Left ventricle myocardium superior (tissue), 1 donor: ENCODE measurements at places on chromosomes 16 and 17.
A peak's percentile ranks its signal among the peaks of the same experiment; 100 is the strongest.

GRCh38 chr17:29918922-29919856 is 10.8 kb downstream of the SSH2 start:
- DNase-seq, result no peak

- peak; percentile 76 for DNase-seq
Measured at GRCh38 chr16:68064791-68065365, 20.3 kb upstream of the NFATC3 start.

DNA sequence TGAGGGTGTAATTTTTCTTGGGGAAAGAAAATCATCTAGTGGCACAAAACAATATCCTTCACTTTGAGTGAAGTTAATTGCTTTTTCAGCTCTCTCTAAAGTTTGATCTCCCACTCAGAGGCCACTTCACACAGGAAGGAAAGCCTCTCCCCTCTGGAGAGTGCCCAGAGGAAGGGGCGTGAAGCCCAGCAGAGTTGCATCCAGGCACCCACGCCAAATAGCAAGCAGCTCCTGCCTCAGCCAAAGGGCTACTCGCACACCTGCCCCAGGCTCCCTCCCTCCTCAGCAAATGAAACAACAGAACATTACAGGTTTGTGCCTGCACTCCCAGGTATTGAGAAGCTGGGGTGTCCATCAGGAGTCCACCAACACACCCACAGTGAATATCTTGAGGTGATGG is 183.0 kb upstream of the RPL38 start:
- no peak for DNase-seq

DNA sequence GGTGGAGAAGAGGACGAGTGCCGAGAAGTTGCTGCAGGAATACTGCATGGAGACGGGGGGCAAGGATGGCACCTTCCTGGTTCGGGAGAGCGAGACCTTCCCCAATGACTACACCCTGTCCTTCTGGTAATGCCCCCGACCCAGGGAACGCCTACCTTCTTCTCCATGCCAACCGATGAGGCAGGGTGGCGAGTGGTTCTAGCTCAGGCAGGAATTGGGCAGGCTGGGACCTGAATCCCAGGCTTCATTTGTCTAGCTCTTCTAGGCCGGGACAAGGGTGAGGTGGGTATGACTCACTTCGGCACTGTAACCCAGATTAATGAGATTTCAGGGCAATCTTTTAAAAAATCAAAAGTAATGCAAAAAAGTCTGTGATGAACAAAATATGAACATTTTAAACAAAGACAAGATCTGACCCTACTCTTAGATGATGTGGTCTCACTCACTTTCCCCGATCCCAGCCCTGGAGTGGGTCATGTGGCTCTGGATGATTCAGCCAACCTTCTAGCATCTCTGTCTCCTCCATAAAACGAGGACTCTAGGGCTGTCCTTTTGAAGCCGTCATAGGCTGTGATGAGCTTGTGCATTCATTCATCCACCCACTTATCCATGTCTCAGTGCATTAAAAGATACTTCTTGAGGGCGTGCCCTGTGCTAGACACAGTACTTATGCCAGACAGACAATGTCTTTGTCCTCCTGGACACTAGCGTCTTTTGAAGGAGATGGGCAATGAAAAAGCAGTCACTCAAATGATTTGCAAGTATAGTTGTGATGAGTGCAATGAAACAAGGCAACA is 102.6 kb downstream of the SDR42E1 start:
- DNase-seq, result no peak

DNA sequence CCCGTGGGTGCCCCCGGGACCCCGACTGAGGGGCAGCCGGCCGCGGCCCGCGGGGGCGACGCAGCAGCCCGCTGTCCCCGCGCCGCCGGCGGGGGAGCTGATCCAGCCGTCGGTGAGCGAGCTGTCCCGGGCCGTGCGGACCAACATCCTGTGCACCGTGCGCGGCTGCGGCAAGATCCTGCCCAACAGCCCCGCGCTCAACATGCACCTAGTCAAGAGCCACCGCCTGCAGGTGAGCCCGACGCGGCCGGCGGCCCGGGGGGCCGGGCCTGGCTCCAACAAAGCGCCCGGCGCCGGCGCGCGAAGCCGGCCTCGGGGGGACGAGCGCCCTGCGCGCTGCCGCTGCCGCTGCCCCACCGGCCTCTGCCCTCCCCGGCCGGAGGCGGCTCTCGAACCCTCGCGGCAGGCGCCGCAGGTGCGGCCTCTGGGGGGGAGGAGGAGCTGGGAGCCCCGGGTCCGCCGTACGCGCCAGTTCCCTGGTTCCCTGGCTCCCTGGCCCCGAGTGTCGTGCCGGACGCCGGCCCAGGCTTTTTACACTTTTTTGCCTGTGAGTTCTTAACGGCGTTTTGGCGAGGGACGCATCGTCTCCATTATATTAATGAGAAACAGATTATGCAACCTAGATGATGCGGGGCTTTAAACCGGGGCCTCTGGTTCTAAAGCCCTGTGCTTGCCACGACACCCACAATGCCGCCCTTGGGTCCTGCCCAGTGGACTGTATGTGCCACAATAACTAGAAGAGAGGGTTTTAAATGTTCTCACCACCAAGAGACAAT is 521 bp downstream of the ATMIN start:
- peak; percentile 54 for DNase-seq

DNA sequence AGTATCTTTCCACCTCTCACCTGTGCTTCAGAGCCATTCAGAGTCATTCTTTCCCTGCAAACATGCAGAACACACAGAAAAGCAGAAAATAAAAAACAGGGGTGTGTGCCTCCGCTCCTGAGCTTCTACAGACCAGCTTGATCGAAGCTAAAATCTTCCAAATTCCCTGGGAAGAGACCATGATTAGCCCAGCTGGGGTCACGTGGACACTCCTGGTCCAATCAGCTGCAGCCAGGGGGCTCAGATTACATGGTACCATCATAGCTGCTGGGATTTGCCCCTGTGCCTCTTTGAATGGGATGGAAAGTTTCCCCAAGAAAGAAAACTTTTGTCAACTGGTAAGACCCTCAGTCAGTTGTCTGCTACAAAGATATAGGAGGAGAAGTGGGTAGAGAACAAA is 159.9 kb downstream of the TMEM114 start:
- no peak for DNase-seq

DNA sequence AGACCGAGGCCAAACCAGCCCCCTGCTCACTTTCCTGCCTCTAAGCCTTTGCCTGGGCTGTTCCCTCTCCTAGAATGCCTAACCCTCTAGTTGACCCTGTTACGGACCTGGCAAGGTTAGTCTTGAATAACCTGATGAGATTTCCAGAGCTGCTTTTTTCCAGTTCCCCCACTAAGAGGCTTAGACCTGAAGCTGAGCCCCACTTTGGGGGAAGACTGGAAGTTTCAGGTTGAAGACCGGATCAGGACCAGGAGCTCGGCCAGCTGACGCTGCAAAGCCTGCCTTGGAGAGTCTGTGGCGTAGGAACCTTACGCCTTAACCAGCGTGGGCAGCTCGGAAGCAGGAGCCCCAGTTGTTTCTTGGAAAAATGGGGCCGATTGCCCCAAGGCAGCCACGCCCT is 129.8 kb downstream of the OR1D5 start:
- DNase-seq, result no peak

GRCh38 chr17:81520021-81520901 is 7.7 kb upstream of the ACTG1 start:
- DNase-seq, result peak; percentile 23

DNA sequence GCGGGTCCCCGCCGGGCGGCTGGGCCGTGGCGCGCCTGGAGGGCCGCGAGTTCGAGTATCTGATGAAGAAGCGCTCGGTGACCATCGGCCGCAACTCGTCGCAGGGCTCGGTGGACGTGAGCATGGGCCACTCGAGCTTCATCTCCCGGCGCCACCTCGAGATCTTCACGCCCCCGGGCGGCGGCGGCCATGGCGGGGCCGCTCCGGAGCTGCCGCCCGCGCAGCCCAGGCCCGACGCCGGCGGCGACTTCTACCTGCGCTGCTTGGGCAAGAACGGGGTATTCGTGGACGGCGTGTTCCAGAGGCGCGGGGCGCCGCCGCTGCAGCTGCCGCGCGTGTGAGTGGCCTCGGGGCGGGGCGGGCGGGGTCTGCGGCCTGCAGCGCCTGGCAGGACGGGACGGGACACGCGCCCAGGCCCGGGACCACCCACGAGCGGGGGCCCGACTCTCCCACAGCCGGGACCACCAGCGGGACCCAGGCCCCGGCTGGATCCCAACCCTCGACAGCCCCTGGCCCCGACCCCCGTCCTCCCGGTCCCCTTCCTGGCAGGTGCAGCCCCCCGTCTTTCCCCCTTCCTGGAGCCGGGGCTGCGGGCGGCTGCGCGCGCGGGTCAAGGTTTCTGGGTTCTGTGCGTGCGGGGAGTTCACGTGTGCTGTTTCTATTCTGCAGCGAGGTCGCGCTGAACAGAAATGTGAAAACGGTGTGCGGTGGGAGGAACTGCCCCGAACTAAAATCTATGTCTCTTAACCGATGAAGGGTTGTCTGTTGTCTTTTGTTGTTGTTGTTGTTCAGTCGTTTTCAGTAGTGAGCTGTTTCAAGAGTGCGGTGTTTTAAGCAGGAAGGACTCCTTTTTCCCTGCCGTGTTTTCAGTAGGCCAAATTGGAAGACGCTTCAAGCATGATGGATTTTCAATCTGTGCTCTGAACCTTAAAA is 705 bp downstream of the FOXK2 start:
- DNase-seq, result peak; percentile 49

GRCh38 chr17:69451416-69452394 is 37.2 kb downstream of the MAP2K6 start:
- no peak for DNase-seq

DNA sequence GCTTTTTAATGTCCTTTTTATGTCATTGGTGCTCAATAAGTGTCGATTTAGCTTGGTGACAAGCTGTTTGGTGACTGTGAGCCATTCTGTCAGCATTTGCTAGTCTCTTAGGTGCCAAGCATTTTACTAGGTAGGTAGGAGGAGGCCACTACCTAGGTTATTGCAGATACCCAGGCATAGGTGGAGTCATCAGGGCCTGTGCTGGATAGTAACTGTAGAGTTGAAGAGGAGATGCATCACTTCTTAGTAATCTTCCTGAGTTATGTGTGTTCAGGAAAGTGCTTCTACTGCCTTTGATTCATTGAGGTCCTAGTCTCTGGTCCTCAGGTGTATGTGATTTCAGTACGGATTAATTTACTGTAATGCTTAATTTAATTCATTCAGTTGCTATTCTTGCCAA is 17.7 kb downstream of the USP10 start:
- DNase-seq, result no peak

- DNase-seq, result no peak
Measured at GRCh38 chr17:34458266-34458665, 95.2 kb upstream of the CCL1 start.

- DNase-seq, result no peak
Measured at GRCh38 chr17:29209073-29209472, 28.9 kb upstream of the MYO18A start.

DNA sequence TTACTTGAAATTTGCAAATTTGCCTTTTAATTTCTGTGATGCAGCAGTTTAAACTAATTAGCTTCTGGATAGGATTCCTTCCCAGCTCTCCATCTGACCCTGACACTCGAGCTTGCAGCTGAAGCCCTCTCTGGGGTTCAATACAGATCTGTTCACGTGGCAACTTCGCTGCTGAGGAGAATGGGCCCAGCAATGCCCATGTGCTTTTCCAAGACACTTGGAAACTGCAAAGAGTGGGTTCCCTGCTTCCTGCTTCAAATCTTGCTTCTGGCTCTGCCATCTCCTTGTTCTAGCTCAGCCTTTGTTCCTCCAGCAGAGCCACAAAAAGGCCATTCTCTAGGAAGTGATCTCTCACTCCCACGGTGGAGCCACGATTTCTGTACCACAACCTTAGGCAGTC is 50.0 kb upstream of the IRX6 start:
- no peak for DNase-seq

DNA sequence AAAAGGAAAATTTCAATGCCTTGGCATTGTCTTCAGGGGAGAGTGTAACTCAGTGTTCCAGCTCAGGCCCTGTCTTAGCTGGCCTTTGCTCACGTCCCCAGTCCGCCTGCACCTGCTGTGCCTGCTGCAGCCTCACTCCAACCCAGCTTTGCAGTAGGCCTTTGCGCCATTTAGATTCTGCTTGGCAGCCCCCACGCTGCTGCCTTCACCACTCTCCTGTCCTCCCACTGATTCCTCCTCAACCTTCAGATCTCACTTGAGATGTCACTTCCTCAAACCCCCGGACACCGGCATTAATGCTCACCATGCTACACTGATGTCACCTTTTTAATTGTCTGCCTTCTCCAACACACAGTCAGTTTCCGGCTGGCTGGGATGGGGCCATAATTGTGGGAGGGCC is 166.2 kb downstream of the SHISA9 start:
- DNase-seq, result no peak

- DNase-seq, result no peak
Measured at GRCh38 chr17:72640415-72641165, 451.9 kb downstream of the SLC39A11 start.

DNA sequence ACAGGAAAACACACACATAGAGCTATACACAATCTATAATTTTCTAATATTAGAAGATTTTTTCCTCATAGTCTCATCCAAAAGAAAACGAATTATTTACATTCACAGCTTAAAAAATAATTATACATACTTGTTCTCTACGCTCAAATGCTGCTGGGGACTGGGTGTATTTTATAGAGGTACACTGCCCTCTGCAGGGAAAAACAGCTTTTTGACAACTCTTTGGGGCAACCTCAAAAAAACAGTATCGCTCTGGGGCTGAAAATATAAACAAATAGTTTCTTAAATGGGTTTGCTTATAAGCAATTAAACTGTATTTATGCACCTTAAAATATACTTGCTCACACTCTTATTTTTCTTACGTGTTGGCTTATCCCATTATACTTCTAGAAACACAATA is 261.8 kb upstream of the PSMD7 start:
- no peak for DNase-seq

GRCh38 chr17:41421617-41422016 is 2.8 kb downstream of the KRT37 start:
- DNase-seq, result no peak

DNA sequence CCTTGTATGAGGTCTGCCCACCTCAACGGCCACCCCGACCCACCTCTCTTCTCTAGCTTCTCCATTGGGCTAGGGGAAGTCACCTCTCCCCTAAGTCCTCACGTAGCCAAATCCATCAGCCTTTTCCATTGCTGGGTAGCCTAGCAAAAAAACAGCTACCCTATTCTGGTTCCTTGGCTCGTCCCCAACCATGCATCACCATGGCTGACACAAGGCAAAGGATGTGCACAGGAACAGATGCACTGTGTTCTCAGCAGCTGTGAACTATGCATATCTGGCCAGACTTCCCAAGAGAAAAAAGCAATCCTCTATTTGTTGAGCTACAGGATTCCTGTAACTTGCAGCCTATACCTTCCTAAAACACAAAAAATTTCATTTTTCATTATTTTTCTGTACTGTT is 22.0 kb upstream of the FLCN start:
- no peak for DNase-seq

DNA sequence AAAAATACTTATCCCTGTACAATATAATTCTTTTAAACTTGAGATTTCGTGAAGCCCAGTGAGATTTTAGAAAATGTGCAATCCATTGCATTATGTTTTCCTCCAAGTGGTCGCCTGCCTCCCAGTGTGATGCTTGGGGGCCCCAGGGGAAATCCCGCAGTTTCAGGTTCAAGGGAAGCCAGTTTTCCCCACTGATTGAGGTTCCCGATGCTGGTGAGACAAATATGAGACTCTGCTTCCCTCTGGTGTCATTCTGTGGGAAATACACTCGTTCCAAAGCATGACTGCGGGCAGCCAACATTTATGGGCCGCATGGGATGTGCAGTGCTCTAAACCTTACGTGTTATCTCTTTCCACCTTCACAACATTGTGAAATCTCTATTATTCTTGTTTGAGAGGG is 200.8 kb downstream of the PRKCB start:
- no peak for DNase-seq
